ENCODE measurements at places on chromosomes 3 and 15.

DNA sequence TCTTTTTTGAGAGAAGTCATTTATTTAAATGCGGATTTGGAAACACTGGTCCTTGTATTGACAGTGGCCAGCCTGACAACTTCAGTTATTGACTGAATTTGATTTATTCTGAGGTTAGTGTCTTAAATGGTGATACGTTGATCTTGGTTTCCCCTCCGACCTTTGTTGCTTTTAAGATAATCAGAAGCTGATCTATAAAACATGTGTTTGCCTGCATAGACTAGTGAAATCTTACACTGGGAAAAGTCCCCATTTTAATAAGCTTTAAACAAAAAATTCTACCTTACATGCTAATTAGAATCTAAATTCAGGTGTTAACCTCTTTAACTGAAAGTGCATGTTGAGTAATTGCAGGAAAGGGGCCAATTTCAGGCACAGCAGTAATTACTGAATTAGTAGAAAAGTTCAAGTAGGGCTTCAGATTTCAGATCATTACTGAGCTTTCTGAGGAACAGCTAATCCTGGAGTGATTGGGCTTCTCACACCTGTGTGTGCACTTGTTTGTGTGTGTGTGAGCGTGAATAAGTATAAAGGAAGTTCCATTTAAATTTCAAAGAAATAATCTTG, 221.4 kb downstream of the SOX2 start:
- DNase-seq: no peak

- no peak for DNase-seq
These were observed 26.4 kb upstream of the HGD start for GRCh38 chr3:120708408-120708807.

- DNase-seq: no peak
These were observed 8.8 kb downstream of the ADPRH start for GRCh38 chr3:119588112-119588511.

DNA sequence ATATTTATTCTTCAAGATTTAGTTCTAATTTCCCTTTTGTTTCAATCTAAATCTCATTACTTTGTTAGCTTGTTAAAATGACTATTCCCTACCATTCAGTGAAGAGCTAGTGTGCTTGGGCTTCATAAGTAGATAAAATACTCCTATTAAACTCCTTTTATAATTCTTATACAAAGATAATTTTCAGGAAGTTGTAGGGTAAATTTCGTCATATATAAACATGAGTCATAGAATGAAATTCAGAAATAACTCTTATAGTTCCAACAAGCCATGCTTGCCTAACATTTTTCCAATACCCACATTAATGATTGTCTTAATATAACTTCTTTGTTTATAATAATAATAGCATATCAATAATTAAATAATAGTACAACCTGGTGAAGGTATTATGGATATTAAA, 407.3 kb downstream of the NAALADL2 start:
- DNase-seq: no peak

- no peak for DNase-seq
These were observed 93.3 kb downstream of the SV2B start for GRCh38 chr15:91193378-91193720.

DNA sequence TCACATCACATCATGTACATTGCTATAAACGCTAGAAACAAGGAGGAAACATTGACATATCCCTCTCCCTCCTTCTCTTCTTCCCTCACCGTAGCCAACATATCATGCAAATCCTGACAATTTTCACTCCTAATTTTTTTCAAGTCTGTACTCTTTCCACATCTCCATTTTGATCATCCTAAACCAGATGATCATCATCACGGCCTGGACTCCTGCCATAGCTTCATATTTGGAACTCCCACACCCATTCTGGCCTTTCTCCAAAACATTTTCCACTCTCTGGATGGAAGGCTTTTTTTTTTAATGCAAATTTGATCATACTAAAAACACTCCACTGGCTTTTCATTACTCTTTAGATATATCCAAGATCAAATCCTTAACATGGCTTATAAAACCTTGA, 248.0 kb upstream of the CNTN3 start:
- no peak for DNase-seq

- DNase-seq: no peak
These were observed 266.6 kb upstream of the TBL1XR1 start for GRCh38 chr3:177463863-177464262.

GRCh38 chr15:91803260-91803659, 50.2 kb upstream of the SLCO3A1 start:
- no peak for DNase-seq

DNA sequence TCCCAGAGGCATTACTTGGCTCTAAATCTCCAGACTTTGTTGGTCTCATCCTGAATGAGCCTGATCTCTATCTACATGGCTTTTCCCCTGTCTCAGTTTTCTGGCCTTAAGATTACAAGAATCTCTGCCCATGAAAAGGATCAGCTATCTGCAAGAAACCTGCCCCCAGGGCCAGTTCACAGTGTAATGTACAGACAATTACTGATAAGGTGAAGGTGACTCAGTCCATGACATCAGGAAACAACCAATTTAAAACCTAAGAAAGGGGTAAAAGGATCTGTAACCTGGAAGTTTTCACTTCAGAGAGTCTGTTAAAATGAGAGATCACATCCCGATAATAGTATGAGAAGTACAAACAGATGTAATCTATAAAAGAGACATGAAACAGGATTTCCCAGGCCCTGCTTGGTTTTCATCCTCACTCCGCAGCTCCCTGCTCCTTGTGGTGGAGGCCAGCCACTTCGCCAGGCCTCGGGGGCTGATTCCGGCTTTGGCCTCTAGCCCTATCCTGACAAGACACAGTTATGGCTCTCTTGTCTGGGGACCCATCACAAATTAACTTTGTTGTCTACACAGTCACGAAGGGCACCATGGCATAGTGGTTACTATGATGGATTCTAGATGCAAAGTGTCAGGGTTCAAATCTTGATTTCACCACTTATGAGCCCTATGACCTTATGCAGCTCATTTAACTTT, 136.9 kb downstream of the THSD4 start:
- no peak for DNase-seq

- DNase-seq: no peak
These were observed 778.0 kb upstream of the NECTIN3 start for GRCh38 chr3:110293660-110294059.

DNA sequence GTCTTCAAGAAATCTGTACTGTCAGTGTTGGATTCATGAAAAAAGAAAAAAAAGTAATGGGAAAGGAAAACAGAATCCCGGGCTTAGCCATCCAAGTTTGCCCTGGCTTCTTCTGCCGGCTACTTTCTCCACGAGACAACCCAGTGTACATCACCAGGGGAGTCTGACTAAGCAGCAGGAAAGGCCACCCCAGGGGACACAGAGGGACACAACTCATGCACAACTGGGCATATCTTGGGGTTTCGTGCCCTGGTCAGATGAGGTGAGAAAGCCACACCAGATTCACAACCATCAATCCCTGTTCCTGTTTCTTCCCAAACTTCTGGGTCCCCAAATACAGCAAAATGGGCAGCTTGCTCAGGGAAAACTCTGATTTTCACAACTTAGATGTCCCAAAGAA, 33.2 kb downstream of the ADAMTS17 start:
- DNase-seq: no peak

- no peak for DNase-seq
These were observed 11.6 kb downstream of the DNAJB8 start for GRCh38 chr3:128455116-128455515.

DNA sequence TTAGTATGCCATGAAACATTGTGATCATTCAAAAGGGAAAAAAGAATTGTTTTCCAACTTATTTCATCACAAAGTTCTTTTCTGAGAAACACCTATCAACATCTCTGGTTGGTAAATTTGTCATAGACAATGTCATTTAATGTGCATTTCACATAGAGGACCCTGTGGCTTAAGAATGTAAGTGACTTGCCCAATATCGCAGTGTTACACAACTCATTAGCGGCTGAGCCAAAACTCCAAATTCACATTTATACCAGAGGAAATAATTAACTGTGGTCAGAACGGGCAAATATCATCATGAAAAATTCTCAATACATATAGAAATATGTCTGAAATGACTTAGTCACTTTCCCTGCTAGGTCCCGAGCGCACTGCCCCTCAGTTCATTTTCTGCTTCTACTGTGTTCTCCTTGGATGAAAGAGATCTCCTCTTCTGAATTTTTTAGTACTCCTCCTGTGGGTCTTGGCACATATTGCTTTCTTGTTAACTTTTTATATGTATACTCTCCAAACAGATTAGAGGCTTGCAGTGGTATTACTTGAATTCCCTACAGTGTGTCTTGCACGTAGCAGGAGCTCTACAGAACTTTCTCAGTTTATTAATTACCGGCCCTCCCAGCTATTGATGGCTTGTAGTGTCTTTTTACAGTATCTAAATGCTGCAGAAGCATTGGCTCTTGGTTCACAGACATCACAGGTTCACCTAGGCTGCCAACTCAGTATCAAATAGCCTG, 33.1 kb downstream of the PTX3 start:
- DNase-seq: no peak

Data from activated CD4-positive, alpha-beta T cell treated with anti-CD3 and anti-CD28 coated beads for 1 hour (primary cell).